Motor neuron (in vitro differentiated cells): ENCODE measurements at places on chromosomes 12 and 14. TPM values are rescaled to one million over a fixed set of nuclear protein-coding genes. Genes with fewer than 3 reads are reported as not detected.
A peak's percentile ranks its signal among the peaks of the same experiment; 100 is the strongest.

Gene PRKD1
- 2.8 and 4.5 TPM in 2 replicates for total RNA-seq

DNA sequence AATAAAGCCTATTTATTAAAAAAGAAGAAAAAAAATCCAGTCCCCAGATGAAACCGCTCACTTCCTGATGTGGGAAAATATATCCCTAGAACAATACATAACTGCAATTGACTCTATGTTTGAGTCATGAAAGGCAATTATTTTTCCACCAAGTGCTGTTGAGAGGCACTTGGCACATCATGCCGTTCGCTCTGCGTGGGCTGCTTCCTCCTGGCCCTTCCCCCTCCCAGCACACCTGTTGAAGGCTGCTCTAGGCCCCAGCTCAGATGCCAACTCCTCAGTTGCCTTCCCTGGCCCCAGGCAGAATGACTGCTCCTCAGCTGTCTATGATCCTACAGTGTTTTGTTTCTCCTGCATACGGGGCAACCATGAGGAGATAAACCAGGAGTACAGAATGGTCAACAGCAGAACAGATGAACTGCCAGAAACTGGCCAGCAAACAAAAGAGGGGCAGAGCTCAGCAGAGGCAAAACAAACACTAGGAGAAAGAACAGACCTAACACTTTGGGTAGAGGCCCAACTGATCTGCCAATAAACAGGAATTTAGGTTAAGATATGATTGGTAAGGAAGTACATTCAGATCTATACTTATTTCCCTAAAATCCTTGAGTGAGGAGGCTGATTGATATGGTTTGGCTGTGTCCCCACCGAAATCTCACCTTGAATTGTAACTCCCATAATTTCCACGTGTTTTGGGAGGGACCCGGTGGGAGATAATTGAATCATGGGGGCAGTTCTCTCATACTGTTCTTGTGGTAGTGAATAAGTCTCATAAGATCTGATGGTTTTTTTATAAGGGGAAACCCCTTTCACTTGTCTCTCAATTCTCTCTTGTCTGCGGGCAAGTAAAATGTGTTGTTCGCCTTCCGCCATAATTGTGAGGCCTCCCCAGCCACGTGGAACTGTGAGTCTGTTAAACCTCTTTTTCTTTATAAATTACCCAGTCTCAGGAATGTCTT, 58.6 kb downstream of the SLC38A1 start:
- ATAC-seq, result no peak

GRCh38 chr14:88333036-88333435, 10.0 kb upstream of the KCNK10 start:
- no peak for ATAC-seq

- ATAC-seq, result no peak
These were observed 74.4 kb upstream of the GPATCH2L start for GRCh38 chr14:76077340-76077739.

DNA sequence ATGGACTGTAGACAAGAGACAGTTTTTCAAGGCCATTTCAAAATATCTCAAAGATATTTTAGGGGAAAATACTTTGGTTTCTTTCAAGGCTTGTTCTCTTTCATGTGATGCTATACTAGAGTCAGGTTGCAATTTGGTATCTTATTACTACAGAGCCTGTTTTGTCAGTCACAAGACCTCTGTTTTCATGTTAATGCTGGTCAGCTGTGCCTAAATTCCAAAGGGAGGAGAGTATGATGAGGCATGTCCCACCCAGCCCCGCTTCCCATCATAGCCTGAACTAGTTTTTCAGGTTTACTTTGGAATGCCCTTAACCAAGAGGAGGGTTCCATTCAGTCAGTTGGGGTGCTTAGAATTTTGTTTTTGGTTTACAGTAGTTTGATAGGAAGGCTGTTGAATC, 52.6 kb downstream of the GPHB5 start:
- no peak for ATAC-seq

GRCh38 chr14:65303899-65304222, 108.7 kb upstream of the FUT8 start:
- no peak for ATAC-seq

- ATAC-seq, result no peak
These were observed 61.6 kb downstream of the SH2B3 start for GRCh38 chr12:111467092-111467856.

DNA sequence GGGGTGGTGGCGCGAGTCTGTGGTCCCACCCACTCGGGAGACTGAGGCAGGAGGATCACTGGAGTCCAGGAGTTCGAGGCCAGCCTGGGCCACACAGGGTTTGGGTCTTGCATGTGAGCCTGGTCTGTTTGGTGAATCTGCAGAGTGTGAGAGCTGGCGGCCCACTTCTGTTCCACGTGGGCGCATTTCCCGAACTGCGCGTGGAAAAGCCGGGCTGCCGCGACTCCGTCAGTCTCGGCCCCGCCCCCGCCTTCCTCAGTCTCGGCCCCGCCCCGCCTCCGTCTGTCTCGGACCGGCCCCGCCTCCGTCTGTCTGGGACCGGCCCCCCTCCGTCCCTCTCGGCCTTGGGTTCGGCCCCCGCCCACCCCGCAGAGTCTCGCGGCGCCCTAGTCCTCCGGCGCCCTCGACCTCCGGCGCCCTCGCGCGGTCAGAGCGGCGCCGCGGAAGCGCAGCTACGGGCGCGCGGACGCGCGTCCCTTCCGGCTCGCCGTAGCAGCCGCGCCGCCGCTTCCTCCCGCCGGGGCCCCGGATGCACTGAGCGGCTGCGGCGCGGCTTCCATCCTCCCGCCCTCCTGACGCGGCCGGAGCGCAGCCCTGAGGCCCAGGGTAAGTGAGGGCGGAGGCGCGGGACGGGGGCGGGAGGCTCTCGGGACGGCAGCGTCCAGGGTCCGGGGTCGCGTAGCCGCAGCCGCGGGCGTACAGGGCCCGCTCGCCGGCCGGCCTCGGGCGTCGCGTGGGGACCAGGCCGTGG, at the start of gene EP400:
EP400 (plus strand) TSS at position 512 of the 751 bp plus-strand sequence. CDS start 10,678 bp downstream, outside the sequence.
- peak; percentile 95 for ATAC-seq

DNA sequence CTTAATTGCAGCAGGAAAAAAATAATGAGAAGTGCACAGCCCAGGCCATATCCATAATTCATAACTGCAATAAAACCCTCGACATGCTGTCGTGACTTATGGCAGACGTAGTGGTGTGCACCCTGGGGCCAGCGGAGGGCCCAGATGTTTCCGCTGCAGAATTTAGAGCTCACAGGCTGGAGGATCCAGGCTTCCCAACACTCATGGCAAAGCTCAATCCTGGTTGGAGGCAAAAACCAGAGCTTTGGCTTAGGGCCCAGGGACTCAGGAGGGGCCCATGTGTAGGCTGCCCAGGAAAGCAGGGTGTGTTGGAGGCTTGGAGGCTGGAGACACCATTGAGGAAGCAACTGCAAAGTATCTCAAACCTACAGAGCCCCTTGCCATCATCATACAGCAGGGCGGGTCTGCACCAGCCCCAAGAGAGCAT, 68.7 kb downstream of the SERPINA3 start:
- ATAC-seq, result peak; percentile 60

- ATAC-seq, result no peak
These were observed 7.3 kb downstream of the ANKLE2 start for GRCh38 chr12:132754160-132754932.
